Activated naive CD8-positive, alpha-beta T cell treated with anti-CD3 and anti-CD28 coated beads, Interleukin-2, amount 50 U/mL, for 24 hours (primary cell): ENCODE measurements at places on chromosomes 4 and X.

GRCh38 chrX:25810202-25810601 lies 327.9 kb upstream of the MAGEB18 start:
- DNase-seq: no peak

- no peak for DNase-seq
Observed at GRCh38 chr4:158313566-158313965, 103.3 kb downstream of the TMEM144 start.

GRCh38 chr4:56871371-56871866 lies 36.3 kb upstream of the REST start:
- peak; percentile 5 for DNase-seq

- no peak for DNase-seq
Observed at GRCh38 chrX:16628946-16629595, 20.9 kb upstream of the S100G start.

DNA sequence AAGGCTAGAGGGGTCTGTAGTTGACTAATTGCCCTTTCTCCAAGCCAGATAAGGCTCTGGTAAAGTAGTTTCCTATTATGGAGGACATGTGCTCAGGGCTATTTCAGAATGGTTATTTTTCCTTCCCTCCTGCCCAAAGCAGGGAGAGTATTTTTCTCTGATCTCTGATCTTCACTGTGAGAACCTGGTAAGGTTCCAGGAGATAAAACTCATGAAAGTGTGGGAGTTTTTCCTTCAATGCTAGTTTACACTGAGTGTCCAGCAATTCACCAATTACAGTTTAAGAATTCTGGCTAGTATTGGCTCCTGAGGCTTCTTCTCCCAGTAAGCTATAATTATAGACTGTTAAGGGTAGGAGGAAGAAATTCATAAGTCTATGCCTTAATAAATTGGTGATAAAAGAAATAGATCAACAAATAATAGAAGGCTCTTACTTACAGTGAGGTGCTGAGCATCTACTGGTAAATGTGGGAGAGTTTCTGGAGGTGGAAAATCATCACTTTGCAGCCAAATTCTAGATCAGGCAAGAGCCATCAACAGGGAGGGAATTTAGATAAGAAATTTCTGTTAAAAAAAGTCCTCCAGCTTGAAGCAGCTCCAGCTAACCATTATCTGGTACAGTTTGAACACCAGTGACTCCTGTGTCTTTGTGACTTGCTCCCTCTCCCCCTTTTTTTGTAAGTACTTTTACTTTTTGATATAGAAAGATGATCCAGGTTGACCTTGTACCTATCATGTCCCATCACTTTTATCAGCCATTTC lies 30.9 kb downstream of the CASP6 start:
- DNase-seq: no peak

DNA sequence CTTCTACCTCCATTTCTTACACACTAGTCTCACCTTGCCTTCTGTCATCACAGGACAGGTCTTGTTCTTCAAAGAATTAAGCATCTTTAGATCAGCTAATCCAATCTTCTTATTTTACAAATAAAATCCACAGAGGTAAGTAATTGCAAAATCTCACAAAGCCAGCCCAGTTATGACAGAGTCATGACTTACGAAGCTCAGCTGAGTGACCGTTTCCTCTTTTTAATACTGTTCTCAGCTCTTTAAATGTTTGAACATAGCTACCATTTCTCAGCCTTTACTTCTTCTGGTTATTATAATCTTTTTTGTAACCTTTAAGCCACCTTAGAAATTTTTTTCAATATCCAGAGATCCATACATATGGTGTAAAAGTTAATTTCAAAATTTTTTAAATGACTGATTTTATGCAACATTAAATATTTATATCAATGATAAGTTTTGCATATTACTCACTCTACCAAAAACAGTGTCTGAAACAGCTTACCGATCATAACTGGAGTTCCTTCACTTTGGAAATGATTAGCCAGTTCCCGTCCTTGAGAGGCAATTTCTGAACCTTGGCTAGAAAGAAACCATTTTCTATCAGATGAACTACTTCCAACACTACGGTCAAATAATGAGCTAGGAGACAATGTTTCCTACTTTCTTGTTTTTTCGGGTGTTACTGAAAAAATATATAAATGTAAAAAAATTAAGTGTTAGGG lies 8.8 kb downstream of the ANKRD37 start:
- no peak for DNase-seq

GRCh38 chr4:169774466-169775445 lies 17.0 kb upstream of the HPF1 start:
- DNase-seq: peak; percentile 24

GRCh38 chrX:111348429-111348828 lies 63.6 kb downstream of the DCX start:
- DNase-seq: no peak

GRCh38 chr4:55303760-55304165 lies 42.3 kb upstream of the SRD5A3 start:
- no peak for DNase-seq

DNA sequence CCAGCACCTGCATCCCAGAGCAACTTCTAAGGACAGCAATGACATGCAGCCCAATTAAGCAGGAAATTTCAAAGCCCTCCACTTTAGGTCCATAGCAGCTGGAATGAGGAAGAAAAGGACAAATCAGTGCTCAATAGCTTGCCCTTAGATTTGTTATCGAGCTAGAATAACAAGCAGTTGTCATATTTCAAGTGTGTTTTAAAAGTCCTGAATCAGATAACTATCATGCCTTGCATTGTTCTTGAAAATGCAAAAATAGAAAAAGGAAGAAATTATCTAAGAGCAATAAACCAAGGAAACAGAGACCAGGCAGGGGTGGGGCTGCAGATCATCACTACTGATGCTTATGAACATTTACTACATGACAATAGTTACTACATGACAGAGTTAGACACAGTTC lies 43.9 kb upstream of the KLF3 start:
- no peak for DNase-seq

- DNase-seq: no peak
Observed at GRCh38 chr4:111991797-111992196, 153.5 kb upstream of the FAM241A start.

GRCh38 chr4:99720206-99720605 lies 62.6 kb upstream of the C4orf54 start:
- DNase-seq: no peak

DNA sequence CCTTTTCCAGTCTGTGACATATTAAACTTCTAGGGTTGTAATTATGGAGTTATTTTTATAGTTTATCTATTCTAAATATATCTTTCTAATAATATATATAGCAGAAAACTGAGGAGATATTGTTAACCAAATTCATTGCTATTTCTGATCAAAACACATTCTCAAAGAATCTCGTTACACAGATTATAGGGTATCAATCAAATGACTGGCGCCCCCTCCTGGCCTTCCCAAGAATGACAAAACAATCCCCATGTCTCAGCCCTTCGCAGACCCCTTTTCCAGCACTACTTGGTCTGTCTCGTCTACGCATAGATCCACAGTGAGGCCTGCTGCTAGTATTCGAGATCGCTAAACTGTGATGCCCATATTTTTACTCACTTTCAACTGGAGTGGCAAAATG lies 209.3 kb downstream of the GPC3 start:
- DNase-seq: peak; percentile 39

- no peak for DNase-seq
Observed at GRCh38 chr4:69984030-69984443, 11.7 kb upstream of the STATH start.

DNA sequence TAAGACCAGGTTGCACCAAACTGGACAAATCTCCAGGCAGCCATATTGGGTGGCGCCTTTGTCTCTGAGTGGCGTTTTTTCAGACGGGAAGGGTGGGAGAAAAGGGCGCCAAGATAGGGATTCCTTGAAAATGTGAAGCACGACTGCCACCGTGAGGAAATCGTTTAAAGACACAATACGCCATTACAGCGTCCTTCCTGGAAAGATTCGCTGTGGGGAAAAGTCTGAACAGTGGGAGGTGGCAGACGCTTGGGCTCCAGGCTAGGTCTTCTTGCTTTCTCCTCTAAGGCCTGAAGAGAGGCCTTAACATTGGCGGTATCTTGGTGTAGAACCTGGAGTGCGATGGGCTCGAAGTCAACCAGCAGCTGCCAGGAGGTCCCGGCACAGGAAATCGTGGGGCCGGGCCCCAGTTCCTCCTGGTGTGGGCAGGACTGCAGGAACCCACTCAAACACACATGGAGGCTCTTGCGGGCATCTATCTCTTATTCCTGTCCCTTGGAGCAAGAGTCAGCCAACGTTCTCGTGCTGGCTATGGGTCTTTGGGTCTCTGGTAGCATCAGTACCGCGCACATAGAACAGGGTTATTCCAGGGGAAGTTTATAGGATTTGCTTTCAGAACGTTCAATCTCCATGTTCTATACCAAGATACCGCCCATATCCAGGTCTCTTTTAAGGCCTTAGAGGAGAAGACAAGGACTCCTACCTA lies 208.8 kb downstream of the OR13H1 start:
- no peak for DNase-seq
